Glomerular endothelial cell (primary cell): ENCODE measurements at places on chromosomes 3 and 15. TPM values are rescaled to one million over a fixed set of nuclear protein-coding genes. Genes with fewer than 3 reads are reported as not detected.

DNA sequence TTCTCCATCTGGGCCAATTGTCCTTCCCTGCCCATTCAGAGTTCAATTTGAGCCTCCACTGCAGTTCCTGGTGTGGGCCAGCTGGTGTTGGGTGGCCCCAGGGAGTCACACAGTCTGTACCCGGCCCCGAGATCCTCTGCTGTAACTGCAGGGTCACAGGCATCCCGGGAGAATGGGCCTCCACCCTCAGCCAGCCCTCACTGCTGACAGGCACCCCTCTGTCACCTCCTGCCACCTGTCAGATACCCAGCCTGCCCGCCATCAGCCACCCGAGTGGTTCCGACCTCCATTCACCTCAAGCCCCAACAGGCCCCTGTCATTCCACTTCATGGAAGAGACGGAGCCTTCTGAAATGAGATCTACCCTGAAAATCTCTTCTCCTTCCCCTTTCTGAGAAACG, 73.2 kb downstream of the ST8SIA2 start:
- no peak for DNase-seq

GRCh38 chr3:66342717-66343356, 122.0 kb downstream of the SLC25A26 start:
- no peak for DNase-seq

CHRFAM7A gene
- 0.44 and 1.1 TPM in 2 replicates for total RNA-seq

DNA sequence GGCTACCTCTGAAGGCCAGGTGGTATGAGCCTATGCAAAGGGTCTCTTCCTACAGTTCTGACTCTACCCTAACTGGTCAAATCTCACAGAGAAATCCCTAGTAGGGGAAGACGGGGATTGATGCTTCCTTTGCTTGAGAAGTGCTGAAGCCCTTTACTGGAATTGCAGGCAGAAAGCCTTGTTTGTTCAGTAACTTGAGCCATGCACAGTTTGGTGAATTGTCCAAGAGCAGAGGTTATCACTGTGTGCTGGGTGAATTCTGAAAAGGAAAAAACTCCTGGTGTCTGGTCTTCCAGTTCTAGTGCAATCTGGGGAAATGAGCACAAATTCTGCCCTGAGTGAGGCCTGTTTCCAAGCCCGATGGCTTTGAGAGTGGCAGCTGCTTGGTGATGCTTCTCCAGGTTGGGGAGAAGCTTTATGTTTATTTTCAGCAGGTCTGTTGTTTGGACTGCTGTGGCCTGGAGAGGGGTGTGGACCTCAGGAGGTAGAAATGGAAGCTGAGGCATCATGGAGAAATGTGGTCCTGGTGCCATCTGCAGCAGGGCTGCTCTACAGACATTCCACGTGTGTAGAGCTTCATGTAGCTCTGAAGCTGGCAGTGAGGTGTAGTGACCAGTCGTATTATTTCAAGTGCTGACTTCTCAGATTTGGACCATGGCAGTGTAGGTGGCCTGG, 60.9 kb downstream of the ARNT2 start:
- no peak for DNase-seq

GPR149 gene
- total RNA-seq: not detected in 2 replicates

VWA5B2 gene
- 0.19 and 1.3 TPM in 2 replicates for total RNA-seq

DNA sequence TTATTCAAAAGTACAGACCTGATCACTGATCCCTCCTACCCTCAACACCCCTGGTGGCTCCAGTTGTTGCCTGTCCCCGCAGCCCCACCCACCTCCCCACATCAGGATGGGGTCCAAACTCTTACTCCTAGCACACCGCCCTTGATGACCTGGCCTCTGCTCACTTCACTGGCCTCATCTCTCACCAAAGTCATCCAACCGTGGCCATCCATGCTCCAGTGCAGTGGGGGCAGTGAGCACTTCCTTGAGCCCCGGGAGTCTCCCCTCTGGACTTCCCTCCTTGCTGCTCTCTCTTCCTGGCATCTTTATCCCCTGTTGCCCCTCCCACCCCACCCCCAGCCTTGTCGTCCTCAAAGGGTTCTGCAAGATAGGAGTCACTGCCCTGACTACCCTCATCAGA, 191.1 kb downstream of the CACNA2D3 start:
- no peak for DNase-seq

- DNase-seq: no peak
Measured at GRCh38 chr15:69853544-69853951, 244.2 kb downstream of the TLE3 start.

DNA sequence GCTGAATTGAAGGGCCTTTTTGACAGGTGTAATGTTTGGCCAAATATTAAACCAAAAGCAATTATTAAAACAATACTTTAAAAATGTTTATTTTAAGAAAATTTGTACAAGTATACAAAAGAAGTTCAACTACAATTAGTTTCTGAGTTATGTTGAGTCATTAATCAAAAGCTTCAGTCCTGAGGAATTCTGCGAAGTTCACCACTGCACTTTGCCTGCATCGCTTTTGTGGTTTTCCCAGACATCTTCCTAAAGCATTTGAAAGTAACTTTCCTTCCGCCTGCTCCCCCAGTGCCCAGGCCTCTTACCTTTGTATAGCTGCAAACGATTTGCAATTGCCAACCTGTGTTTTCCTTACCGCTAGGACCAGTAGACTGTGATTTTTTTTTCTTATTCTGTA, 69.5 kb downstream of the KCNAB1 start:
- DNase-seq: no peak

- no peak for DNase-seq
Measured at GRCh38 chr3:65342084-65342683, 654.4 kb upstream of the ADAMTS9 start.

DNA sequence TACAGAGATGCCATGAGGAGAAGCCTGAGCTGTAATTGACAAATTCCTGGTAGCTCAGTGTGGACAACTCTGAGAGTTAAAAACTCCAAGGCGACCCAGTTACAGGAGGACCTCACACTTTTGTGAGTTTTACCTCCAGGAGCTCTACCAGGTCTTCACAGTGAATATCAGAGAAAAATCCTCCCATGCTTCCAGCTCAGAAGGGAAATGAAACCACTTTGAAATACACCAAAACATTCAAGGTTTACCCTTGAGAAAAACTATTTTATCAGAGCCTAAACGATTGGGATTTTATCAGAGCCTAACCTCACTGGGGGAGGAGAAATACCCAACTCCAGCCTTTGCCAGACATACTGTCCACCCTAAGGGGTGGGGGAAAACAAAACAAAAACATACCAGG, 52.4 kb downstream of the MCCC1 start:
- DNase-seq: no peak

IMPG2 gene
- 0.34 and 0.99 TPM in 2 replicates for total RNA-seq

SELENOT gene
- 130 and 133 TPM in 2 replicates for total RNA-seq

DNA sequence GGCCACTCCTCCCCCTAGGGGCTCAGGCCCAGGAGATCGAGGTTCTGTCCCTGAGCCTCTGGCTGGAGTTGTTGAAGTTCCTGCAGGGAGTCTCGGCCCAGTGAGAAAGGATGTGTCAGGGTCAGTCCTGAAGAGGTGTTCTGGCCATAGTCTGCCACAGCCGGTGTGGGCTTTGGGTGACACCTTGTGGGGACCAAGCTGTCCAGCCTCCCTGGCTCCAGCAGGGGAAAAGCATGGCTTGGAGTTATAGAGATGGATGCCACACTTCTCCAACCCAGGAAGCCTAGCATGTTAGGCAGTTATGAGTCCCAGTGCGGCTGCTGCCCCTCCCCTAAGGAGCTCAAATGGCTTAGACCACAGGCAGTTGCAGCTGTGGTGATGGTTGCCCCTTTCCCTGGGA, 945.6 kb upstream of the GBE1 start:
- DNase-seq: no peak

- DNase-seq: no peak
Measured at GRCh38 chr15:40054855-40055575, 16.0 kb upstream of the SRP14 start.

- DNase-seq: no peak
Measured at GRCh38 chr3:145696011-145696410, 465.0 kb downstream of the PLOD2 start.

FAM3D gene
- 0.18 and 1.4 TPM in 2 replicates for total RNA-seq

CACNA2D2 gene
- 0.10 TPM in 1 of 2 replicates, not detected in the other for total RNA-seq

GRCh38 chr3:192957441-192958021, 39.9 kb upstream of the MB21D2 start:
- peak; percentile 84 for DNase-seq

GRCh38 chr3:15887261-15887660, 89.5 kb upstream of the ANKRD28 start:
- DNase-seq: no peak

DNA sequence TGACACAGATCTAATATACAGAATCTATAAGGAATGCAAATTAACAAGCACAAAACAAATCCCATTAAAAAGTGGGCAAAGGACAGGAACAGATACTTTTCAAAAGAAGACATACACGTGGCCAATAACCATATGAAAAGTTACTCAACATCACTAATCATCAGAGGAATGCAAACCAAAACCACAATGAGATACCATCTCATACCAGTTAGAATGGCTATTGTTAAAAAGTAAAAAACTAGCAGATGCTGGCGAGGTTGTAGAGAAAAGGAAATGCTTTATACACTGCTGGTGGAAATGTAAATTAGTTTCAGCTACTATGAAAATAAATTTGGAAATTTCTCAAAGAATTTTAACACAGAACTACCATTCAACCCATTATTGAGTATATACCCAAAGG, 50.7 kb downstream of the ADAMTS17 start:
- no peak for DNase-seq

DNA sequence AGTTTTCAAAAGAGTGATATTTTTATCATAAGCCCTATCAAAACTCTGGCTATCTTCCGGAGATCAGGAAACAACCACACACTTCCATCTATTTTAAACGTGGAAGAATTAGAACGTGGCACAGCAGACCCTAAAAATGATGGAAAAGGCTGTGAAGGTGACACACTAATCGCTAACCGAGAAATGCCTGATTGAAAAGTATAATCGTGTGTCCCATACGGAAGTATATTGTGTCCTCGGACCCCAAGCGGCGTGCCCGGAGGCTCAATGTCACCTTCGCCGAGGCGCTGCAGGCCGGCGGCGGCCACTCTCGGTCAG, 642 bp downstream of the COX5A start:
- DNase-seq: no peak

- DNase-seq: no peak
Measured at GRCh38 chr3:100600181-100601042, 9.0 kb upstream of the ADGRG7 start.

PLXNA1 gene
- 39.9 and 50.0 TPM in 2 replicates for total RNA-seq
